ENCODE measurements at places on chromosomes 1 and 21.

DNA sequence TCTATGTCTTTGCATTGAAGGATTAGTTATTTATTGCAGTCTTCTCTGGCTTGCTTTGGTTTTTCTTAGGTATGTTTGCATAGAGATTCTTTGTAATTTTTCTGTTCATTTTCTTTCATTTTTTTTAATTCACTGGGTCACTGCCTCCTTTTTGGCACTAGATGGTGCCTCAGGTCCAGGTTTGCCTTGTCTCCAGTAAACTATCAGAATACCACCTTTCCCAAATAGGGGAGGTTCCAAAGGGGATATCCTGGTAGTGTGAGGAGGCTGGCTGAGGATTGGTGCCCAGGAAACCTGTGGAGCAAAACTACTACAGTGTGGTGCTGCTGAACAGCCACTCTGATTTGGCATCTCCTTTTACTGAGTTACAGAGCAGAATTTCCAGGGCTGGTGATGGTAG lies 257.1 kb downstream of the KCTD3 start:
- no peak for DNase-seq

DNA sequence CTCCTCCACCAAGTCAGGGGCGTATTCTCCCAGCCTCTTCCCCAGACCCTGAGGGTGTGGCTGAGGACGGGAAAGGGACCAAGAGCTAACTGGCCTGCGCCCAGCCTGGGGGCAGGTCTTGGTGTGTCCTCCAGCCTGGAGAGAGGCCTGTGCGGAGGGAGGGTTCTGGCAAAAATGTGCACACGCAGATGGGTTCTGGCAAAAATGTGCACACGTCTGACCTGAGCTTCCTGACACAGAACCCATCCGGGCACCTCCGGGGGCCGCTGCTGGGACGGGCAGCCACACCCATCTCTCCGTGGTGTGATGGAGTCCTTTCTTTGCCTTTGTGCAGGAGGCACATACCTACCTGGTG lies 23.1 kb upstream of the PKP1 start:
- no peak for DNase-seq

DNA sequence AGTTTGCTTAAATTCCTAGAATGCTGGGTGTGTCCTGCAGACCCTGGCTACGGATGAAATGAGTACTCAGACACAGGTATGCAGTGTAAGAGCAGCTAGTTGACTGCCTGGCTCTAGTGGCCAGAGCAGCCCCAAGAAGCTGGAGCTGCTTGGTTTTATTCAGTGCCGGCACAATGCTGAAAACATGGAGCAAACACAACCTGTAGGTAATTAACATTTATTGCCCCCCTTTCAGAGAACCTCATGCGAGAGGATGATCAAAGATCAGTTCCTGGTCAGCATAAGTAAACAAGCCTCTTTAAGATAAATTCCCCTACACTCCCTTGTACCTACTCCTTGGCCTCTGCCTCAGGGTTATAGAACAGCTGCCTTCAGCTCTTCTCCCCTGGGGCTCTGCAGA lies 43.2 kb downstream of the MRPS6 start:
- no peak for DNase-seq

DNA sequence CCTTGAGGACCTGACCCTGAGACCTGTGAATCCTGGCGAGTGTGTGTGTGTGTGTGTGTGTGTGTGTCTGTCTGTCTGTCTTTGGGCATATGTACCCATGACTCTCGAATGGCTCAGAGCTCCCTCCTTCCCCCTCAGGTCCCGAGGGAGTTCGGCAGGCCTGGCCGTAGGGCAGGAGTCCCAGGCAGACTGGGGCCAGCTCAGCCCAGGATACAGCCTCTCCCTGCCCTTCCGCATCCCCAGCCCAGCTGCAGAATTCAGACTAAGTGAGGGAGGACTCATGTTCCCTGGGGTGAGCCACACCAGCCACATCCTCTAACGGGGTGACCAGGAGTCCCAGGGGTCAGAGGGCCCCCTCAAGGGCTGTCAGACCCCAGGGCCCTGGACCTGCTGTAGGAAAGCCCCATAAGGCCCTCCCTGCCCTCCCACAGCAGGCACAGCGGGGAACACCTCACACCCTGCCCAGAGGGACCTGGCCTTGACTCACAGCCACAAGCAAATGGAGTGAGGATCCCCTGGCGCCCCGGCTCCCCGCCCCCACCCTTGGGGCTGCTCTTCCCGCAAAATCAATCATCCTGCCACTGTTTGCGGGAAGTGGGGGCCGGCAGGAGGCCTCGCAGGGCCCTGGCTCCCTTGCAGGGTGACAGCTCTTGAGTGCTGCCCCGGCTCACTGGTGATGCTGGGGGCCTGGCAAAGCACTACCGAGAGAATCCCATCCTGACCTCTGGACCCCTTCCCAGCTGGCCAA lies 101.7 kb upstream of the CASZ1 start:
- DNase-seq, result no peak

GRCh38 chr1:37549341-37549740 lies 4.8 kb downstream of the SNIP1 start:
- no peak for DNase-seq

GRCh38 chr1:21659099-21659923 lies 9.8 kb downstream of the RAP1GAP start:
- DNase-seq, result peak; percentile 88

GRCh38 chr21:41993744-41994143 lies 16.4 kb downstream of the ZBTB21 start:
- DNase-seq, result no peak

DNA sequence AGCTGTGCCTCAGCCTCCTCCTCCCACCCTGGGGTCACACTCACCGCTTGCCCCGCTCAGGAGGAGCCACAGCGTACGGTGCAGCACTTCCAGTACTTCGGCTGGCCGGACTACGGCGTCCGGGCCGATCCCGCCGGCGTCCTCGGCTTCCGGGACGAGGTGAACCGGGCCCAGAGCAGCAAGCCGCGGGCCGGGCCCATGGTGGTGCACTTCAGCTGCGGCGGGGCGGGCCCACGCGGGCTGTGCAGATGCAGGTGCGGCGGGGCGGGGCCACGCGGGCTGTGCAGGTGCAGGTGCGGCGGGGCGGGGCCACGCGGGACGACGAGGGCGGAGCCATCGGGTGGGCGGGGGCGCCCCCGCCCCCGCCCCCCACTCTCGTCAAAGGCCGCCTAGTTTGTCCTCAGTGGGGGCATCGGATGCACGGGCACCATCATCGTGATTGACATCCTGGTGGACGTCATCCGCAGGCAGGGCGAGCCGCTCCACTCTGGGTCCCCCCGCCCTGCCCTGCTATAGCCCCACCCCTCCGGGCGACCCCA lies 5.5 kb downstream of the RNF223 start:
- DNase-seq, result no peak

DNA sequence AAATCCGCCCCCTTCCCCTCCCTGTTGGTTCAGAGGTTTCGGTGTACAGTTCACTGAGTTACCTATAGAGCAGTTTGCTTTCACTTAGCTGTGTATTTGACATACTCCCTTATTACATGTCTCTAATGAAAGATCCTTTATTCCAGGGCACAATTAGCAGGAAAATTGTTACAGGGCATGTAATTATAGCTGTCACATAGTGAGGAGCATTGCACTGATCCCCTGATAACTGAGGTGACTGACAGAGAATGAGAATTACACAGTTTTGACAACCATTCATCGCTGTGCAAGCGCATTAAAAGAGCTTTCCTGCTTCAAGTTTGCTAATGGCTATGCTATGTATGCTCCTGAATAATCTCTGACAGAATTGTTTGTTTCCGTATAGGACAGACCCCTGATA lies 26.9 kb downstream of the DAP3 start:
- no peak for DNase-seq

DNA sequence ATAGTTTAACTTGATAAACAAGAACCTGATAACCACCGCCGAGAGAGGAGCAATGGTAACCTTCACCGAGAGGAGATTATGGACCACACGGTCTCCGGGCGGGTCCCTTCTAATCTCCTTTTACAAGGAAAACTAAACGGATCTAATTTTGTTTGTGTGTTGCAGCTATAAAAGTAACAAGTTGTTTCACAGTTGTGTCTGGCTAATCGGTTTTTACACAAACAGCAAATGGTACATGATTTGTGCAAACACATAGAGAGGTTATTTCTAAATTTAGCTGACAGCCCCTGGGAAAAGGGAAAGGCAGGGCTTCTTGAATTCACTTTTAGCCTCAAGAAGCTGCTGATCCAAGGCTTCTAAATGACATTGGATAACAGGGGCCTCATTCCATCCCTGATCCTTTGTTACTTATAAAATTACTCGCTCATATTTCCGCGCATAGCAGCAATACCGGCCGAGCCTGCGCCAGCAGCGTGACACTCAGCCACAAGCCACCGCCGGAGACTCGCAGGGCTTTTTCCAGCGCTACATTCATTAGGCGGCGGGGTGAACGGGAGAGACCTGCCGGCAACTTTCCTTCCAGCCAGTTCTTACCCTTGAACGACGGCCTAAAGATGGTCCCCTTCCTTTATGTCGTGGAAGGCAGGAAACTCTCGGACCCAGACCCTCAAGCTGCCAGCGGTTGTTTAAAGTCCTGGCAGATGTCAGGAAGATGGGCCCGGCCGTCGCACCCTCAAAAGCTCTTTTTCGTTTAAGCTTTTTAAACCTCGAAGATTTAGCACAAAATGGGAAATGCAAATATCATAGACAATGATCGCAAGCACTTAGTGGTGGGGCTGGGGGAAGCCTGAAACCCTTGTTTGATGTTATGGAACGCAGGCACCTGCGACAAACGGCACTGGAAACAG lies 4.4 kb downstream of the FOXD3 start:
- DNase-seq, result no peak

GRCh38 chr1:39091845-39092645 lies 65.9 kb downstream of the NDUFS5 start:
- peak; percentile 28 for DNase-seq

DNA sequence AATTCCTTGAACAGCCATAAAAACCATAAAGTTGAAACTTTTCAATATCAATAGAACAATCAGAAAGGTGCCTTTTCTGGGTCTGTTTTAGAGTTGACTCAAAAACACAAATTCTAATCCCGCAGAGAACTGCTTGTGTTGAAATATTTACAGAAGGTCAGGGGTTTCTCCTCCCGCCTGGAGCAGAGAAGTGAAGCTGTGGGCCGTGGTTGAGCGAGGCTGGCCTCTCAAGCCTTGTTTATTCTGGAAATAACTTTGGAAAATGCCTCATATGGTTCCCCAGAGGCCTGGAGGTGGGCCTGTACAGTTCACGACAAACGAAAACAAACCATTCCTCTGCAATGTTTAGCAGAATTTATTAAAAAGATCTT lies 90.8 kb upstream of the ERRFI1 start:
- DNase-seq, result no peak

DNA sequence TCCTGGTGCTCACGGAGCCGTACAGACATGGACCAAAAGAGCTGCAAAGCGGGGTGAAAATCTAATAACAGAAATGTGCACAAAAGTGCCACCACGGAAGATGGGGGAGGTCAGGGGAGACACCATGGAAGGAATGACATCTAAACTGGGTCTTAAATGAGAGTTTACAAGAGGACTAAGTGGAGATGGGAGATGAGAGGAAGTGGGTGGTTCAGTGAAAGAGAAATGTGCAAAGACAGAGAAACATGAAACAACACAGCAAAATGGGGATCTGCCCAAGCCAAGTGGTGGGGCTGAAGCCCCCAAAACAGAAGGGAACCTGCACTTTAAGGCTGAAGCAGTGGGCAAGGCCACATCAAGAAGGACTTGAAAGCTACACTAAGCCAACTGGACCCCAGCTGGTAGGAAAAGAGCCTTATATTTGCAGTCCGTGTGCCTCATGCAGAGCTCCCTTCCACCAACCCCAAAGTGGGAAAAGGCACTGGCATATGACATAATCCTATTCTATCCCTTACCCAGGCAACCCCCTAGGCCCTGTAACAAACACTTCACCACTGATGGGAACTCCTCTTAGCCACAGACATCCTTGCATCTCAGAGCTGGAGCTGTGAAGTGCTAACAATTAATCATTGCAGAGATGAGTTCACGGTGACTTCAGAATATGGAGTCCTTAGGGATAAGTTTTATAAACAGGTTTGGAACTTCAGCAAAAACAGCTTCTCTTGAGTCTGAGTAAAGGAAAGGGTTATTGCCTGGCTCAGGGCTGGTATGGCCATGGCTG lies 198.6 kb upstream of the EDN2 start:
- DNase-seq, result no peak

- DNase-seq, result no peak
Observed at GRCh38 chr1:230487773-230488428, 61.8 kb upstream of the PGBD5 start.

- peak; percentile 38 for DNase-seq
Observed at GRCh38 chr1:54249819-54250435, 50.0 kb downstream of the MRPL37 start.

DNA sequence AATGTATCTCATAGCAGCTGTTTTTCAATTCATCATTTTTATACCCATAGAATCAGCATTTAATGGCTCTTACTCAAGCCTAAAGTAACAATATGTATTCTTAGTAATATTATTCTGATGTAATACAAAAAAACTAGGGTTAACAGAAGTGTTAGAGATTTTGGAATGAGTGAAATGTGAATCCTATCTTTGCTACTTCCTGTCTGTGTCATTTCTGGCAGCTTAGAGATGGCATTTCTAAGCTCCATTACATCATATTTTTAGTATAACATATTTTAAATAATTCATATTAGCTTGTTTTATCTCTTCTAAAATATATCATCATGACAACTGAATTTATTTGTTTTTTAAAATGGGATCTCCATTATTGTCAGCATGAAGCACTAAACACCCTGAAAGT lies 90.2 kb downstream of the LRRC7 start:
- no peak for DNase-seq

DNA sequence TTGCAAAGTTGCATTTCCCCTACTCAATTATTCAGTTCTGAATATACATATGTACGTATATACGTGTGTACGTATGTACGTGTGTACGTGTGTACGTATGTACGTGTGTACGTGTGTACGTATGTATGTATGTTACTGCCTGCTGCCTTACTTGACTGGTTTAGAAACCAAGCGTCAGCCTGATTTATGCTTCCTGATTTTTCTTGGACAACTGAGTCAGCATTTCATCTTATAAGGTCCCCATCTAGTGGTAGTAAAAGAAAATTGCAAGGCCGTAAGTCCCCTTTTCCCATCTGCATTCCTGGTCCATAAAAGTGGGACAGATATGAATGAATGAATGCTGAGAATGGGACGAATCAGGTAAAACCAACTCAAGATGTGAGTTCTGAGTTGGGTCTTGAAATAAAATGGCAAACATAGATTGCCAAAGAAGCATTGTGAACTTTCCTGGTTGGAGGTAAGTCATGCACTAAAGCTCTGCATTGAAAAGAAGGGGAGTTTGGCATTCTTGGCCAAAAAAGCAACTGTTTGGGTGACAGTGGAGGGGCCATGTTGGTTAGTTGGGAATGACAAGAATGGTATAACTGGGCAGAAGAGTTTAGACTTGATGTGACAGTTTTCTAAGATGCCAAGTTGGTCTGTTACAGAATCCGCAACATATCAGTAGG lies 76.4 kb upstream of the DNAH14 start:
- DNase-seq, result peak; percentile 58

- DNase-seq, result no peak
Observed at GRCh38 chr1:87683196-87683956, 354.7 kb downstream of the LMO4 start.

GRCh38 chr1:78833491-78833890 lies 173.0 kb downstream of the ADGRL4 start:
- DNase-seq, result peak; percentile 33

Measured in RWPE1 (cell line).